Nephron progenitor cell (in vitro differentiated cells): ENCODE measurements at places on chromosomes 1 and 21.

GRCh38 chr1:25169610-25170009 lies 62.7 kb downstream of the SYF2 start:
- H3K4me1 ChIP-seq: peaks cover 30% of the 10 kb centered on the region
- H3K36me3 ChIP-seq: no peaks in the 10 kb centered on the region
- peaks cover 72% of the 10 kb centered on the region for H3K27me3 ChIP-seq
- H3K27ac ChIP-seq: no peak overlapping the region

DNA sequence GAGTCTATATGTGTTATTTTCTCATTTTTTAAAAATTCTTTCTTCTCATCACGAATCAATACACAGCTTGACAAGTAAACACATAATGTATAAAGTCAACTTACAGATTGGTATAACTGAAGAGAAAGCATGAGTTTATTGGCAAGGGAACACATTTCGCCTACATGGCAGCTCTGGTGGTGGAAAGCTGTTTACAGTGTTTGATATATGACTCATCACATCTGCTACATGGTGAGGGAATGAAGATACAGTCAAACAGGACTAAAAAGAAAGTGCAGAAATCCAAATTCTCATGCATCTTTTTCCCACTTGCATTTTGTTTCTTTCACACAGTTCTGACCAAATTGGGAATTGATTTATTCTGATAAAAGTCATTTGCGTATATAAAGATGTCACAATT lies 122.2 kb upstream of the ADGRL4 start:
- DNase-seq: no peak
- no peaks in the 10 kb centered on the region for H3K36me3 ChIP-seq
- H3K27ac ChIP-seq: no peak overlapping the region
- no peak overlapping the region for H3K4me3 ChIP-seq
- no peaks in the 10 kb centered on the region for H3K4me1 ChIP-seq
- H3K27me3 ChIP-seq: no peaks in the 10 kb centered on the region

DNA sequence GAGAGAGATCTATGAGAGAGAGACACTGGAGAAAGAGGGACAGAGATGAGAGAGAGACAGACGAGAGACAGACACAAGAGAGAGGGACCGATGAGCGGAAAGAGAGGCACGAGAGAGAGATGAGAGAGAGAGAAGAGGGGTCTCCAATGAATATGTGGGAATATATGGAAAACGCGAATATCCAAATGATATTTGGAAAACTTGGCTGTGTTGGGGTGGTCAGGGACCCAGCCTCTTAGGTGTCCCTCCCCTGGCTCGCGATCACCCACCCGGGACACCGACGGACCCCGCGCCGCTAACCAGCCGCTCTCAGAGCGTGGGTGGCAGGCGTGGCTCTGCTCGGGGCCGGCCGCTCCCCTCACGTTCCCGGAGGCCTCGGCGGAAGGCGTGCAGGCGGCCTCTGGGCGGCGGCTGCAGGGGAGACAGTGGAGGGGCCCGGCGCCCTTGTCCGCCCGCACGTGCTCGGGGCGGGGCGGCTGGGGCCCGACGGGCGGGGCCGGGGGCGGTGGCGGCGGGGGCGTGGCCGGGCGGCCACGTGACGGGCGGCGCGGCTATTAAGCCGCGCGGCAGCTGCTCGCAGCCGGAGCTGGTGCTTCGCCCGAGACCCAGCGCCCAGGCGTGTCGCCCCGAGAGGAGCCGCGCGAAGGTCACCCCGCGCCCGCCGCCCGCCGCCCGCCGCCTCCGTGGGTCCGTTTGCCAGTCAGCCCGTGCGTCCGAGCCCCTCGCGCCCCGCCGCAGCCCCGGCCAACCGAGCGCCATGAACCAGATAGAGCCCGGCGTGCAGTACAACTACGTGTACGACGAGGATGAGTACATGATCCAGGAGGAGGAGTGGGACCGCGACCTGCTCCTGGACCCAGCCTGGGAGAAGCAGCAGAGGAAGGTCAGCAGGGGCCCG lies at the start of gene ACTN2:
Gene ACTN2 (plus strand): TSS at position 583 of the 898 bp plus-strand sequence. CDS start 175 bp downstream, at position 758.
- H3K36me3 ChIP-seq: peaks cover 8% of the 10 kb centered on the region
- no peak within 1 kb of the TSS for H3K27ac ChIP-seq
- H3K4me1 ChIP-seq: peaks cover 12% of the 10 kb centered on the region
- H3K4me3 ChIP-seq: peak within 1 kb of the TSS; percentile 78
- DNase-seq: peak; percentile 81
- H3K27me3 ChIP-seq: peaks cover 87% of the 10 kb centered on the region

GRCh38 chr1:61046434-61046833 lies 35.9 kb upstream of the NFIA start:
- H3K36me3 ChIP-seq: no peaks in the 10 kb centered on the region
- DNase-seq: no peak
- peaks cover 54% of the 10 kb centered on the region for H3K27me3 ChIP-seq
- H3K27ac ChIP-seq: no peak overlapping the region
- no peak overlapping the region for H3K4me3 ChIP-seq

DNA sequence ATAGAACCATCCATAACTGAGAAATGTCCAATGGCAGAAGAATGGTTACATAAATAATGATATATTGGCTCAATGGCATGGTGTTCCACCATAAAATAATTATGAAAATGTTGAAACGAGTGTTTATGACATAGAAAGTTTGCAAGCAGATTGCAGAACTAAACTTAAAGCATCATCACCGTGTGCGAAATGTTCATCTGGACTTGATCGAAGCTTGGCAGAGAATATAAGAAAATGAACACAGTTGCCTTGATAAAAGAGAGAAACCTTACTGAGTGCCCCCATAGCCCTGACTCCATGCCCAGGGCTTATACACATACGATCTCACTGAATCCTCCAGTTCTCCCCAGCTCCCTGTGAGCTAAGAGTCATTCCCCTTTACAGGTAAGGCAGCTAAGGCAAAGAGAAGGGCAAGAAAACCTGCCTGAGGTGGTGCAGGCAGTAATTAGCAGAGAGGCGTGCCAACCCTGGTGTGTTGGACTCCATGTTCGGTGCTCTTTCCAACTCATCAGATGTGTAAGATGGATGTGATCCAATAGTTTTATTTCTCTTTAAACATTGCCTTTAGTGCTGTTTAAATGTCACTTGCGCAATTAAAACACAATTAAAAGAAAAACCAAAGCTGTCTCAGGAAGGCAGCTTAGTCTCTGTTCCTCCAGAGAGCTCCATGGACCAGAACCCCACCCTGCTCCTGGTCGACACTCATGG lies 21.8 kb upstream of the SPOCD1 start:
- no peaks in the 10 kb centered on the region for H3K36me3 ChIP-seq
- DNase-seq: no peak
- no peak overlapping the region for H3K27ac ChIP-seq
- peaks cover 35% of the 10 kb centered on the region for H3K27me3 ChIP-seq
- H3K4me3 ChIP-seq: no peak overlapping the region

DNA sequence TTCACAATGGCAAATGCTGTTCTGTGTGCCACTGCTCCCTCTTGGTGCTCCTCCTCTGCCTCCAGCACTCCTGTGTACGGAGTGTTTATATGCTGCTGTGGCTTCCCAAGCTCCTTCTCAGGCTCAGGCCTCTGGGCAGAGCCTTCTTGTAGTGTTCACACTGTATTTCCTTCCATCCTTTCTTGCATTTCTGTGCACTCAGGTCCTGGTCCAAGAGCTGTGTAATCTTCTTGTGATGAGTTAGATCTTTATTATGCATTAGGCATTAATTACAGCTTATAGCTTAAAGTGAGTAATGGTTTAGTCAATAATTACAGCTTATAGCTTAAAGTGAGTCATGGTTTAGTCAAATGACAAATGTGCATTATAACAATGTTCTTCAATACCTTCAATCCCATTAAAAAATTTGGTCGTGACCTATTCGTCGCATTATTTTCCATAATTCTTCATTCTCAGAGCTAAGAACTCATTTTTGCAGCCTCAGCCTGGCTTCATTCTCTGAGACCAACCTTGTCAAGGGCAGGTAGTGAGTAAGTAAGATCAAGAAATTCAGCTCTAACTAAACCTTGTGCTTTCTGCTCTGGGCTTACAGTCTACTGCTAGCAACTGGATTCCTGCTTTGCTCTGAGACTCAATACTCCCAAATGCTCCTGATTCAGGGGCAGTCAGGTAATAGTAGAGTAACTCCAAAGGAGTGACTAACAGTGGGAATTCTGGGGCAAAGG lies 154.5 kb upstream of the SPAG17 start:
- no peaks in the 10 kb centered on the region for H3K36me3 ChIP-seq
- H3K4me3 ChIP-seq: no peak overlapping the region
- no peak for DNase-seq
- H3K4me1 ChIP-seq: peaks cover 17% of the 10 kb centered on the region
- H3K27ac ChIP-seq: no peak overlapping the region

DNA sequence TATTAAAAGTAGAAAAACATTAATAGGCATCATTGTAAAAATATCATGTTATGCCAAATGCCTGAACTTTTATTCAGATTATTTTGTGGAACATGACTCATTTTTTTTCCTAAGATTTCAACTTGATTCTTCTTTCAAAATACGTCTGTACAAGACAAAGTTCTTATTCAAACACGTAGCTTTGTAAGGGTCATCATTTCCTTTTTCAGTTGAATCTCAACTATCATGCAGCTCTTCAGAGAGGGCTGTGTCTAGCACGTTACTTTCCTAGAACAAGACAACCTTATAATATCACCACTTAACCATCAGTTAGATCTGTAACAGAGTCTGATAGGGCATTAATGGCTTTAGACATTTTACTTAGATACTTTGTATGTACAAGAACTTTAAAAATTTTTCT lies 608.9 kb downstream of the AMY1C start:
- no peak for DNase-seq
- no peak overlapping the region for H3K27ac ChIP-seq
- H3K4me1 ChIP-seq: no peaks in the 10 kb centered on the region

DNA sequence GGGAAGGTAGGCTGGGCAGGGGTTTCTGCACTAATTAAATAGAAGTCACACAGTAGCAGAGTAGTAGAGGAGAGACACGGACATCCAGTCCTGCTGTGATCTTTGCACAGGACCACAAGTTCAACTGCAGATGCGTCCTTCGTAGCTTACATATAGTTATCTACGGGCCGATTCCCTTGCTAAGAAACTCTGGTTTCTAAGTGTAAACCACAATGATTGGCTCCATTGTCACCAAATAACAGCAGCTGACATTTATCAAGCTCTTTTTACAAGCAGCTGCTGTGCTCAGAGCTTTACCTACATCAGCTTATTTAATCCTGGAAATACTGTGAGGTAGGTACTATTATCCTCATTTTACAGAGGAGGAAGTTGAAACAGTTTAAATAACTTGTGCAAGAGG lies 3.1 kb downstream of the SLC45A3 start:
- H3K36me3 ChIP-seq: no peaks in the 10 kb centered on the region
- no peak overlapping the region for H3K27ac ChIP-seq
- H3K4me3 ChIP-seq: no peak overlapping the region
- H3K4me1 ChIP-seq: peaks cover 44% of the 10 kb centered on the region
- H3K27me3 ChIP-seq: peaks cover 29% of the 10 kb centered on the region
- no peak for DNase-seq
